HFFc6 (cell line): ENCODE measurements at places on chromosomes 2 and 18. TPM values are rescaled to one million over a fixed set of nuclear protein-coding genes. Genes with fewer than 3 reads are reported as not detected.

The CD226 gene
- 0.25 to 0.88 TPM (median 0.32 TPM) in 3 replicates for total RNA-seq

The DSG1 gene
- not detected in 3 replicates for total RNA-seq

DNA sequence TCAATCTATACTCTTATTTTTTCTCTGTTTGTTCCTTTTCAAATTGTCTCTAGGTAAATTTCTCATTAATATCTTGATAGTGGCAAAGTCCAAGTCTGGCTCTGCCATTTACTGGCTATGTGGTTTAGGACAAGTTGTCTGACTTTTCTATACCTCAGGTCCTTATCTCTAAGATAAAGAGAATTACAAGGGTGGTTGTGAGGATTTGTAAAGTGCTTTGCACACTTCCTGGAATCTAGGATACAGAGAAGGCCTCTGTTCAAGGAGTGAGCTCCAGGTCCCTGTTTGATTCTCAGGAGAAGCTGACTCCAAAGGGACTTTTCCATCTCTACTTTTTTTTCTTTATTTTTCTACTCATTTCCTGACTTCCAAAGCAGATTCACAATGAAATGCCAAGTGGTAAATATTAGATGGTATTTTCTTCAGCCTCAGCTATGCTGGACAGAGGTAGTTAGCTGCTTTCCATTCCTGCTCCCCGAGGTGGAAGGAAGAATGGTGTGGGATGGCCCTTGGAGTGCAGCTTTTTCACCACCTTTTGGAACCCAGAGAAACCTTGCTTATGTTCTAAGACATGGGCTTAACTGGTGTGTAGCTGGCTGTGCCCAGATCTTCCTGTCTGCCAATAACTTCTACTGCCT is 90.5 kb downstream of the GALNT1 start:
- no peak for DNase-seq

DNA sequence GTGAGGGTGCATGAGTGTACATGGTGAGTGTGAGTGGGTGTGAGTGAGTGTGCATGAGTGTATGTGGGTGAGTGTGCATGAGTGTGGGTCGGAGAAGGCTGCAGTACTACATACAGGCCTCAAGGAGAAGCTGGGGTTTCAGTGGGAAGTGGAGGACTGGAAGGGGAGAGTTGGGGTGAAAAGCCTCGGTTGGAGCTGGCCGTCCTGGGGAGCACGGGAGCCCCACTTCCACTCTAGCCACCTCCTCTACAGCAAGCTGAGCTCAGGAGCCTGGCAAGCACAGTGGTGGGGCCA is 68.7 kb upstream of the HPCAL1 start:
- DNase-seq = no peak

GRCh38 chr2:240640939-240641338 is 15.7 kb downstream of the GPR35 start:
- no peak for DNase-seq

GRCh38 chr2:127228102-127228501 is 8.0 kb upstream of the CYP27C1 start:
- DNase-seq = no peak

DNA sequence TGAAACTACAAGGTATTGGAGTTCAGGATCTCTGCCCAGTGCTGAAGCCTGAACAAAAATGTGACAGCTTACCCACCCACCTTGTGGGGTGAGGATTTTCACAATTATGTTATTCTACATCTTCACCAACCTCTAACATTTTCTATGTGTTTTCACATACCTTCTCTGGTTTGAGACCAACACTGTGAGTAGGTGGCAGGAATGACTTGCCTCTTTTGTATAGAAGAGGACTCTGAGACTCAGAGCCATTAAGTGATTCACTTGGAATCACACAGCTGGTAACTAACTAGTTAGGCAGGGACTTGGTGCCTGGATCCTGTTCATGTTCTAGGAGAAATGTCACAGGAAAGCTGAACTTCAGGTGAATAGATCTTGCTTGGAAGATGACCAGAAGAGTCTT is 14.8 kb upstream of the SRBD1 start:
- DNase-seq = no peak

DNA sequence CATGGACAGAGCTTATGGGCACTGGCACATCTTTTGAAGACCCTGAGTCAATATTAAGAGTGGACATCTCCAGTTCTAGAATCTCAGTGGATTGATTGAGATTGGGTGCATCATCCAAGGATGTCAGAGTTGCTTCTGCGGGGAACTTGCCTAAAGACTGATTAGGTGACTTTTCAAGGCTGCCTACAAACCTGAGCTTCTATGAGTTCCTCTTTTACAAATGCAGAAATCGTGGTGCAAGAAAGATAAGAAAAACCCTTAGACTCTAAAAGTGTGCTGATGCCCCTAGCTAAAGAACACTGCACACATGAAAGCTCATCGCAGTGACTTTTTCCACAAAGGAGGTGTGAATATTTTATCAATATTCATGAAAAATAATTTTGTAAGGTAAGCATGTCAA is 86.8 kb upstream of the NEDD4L start:
- DNase-seq = no peak

DNA sequence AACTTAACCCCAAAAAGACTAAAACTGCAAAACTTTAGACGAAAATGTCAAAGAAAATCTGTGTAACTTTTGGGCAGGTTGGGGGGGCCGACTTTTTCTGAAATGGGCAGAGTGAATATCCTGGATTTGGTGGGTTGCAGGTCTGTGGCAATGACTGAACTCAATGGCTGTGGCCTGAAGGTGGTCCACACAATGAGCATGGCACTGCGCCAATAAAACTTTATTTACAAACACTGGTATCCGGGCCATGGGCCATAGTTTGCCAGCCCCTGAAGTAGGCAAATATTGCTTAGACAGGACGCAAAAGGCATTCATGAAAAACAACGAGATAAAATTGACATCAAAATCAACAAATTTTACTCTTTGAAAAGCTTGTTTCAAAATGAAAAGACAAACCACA is 66.2 kb downstream of the RTP5 start:
- DNase-seq = no peak

- DNase-seq = peak; percentile 51
Measured at GRCh38 chr18:48032876-48033789, 102.7 kb upstream of the SMAD2 start.

- DNase-seq = no peak
Measured at GRCh38 chr2:36455011-36455410, 99.4 kb downstream of the CRIM1 start.

GRCh38 chr18:79542876-79543750 is 136.5 kb upstream of the CTDP1 start:
- no peak for DNase-seq

DNA sequence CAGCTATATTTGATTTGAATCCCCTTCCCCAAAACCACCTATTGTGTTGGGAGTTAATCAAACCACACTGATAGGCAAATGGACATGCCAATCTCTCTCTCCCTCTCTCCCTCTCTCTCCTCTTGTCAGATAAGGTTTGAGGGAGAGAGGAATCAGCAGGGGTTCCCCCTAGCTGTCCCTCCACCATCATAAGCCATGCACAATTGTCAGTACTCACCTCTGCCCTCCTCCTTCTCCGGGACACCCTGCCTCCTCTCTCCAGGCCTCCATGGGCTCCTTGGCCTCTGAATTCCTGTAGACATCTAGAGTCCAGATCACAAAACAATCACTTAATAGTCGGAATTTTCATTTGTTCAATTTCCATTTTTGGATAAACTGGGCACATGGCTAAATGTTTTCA is 243.7 kb upstream of the RAB12 start:
- DNase-seq = no peak

DNA sequence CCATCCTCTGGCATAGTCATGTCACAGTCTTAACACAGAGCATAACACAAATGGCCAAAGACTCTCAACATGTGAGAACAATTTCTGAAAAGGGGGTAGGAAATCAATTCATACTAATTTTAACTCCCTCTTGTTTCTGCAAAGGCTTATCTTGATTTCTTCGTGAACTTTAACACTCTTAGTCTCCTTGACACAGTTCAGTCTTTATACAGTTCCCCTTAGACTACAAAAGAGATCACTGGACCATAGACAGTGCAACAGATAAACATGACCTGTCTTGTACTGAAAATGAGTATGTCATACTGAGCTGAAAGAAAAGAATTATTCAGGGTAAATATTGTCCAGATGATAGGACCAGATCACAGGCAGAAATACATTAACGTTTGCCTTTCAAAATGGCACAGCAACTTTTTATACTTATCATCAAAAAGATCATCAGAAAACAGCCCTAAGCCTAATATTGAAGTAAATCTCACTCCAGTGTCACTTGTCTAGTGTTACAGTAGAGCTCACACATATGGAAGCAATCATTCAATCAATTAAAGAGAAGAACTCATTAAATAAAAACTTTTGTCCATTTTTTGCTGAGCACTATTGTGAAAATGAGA is 56.4 kb upstream of the VRK2 start:
- DNase-seq = no peak
